ENCODE measurements at places on chromosomes 3 and 15.

- DNase-seq: peak; percentile 57
Measured at GRCh38 chr3:194139071-194139813, 3.3 kb downstream of the HES1 start.

DNA sequence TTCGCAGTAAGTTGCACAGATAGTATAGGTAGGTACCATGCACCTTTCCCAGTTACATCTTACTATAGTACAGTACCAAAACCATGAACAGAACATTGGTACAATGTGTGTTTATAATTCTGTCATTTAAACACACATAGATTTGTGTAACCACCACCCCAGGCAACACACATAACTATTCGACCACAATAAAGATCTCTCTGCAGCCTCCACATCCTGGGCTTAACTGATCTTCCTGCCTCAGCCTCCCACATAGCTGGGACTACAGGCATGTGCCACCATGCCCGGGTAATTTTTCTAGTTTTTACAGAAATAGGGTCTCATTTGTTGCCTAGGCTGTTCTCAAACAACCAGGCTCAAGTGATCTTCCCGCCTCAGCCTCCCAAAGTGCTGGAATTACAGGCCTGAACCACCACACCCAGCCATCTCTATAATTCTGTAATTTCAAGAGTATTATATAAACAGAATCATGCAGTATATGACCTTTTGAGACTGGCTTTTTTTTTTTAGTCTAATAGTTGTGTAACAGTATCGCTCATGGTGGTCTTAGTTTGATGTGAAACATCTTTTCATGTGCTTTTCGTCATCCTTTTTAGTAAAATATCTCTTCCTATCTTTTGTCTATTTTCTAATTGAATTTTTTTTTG, 13.3 kb upstream of the TMF1 start:
- no peak for DNase-seq

- DNase-seq: no peak
Measured at GRCh38 chr15:64251121-64251520, 88.3 kb upstream of the PPIB start.

GRCh38 chr3:171122240-171122639, 95.7 kb upstream of the SLC2A2 start:
- DNase-seq: no peak

GRCh38 chr15:40762919-40763800, 708 bp upstream of the GCHFR start:
- peak; percentile 26 for DNase-seq

- no peak for DNase-seq
Measured at GRCh38 chr3:187612656-187613055, 57.5 kb downstream of the SST start.

DNA sequence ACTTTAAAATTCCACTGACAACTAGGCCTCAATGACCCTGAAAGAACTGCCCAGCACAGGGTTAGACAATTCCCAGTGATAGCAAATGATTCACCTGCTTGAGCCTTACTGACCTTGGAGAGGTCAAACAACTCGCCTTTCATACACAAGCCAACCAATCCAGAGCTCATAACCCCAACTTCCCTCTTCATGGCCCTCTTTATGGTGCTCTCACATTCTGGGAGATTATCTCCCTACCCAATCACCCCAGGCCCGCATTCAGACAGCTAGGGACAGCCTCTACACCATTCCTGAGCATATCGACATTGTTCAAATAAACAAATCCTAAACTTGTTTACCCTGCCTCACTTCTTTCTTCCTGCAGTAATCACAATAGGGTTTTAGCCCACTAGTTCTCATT, 32.2 kb upstream of the COLQ start:
- DNase-seq: no peak

- DNase-seq: no peak
Measured at GRCh38 chr3:85662462-85662861, 703.7 kb downstream of the CADM2 start.

DNA sequence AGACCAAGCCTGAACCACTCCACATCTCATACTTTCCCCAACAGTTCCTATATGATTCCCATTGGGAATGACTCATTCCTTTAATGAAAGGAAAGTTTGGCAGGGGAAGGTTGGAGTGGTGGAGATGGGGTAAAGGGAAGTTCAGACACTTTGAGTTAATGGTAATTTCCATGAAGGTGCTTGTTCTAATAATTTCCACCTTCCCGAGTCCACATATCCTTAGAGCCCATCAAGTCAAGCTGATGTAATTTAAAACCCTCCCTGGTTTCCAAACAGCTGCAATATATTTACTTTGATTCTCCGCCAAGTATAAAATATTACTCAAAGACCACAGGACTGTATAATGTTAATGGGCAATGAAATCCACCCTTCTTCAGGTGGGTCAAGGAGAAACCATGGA, 95.0 kb upstream of the GALNT15 start:
- DNase-seq: no peak

GRCh38 chr3:132735589-132735988, 13.4 kb upstream of the NPHP3 start:
- DNase-seq: no peak

Data from AG08395 (cell line).